RPMI7951 (cell line): ENCODE measurements at places on chromosomes 4 and X. TPM values are rescaled to one million over a fixed set of nuclear protein-coding genes. Genes with fewer than 3 reads are reported as not detected.

DNA sequence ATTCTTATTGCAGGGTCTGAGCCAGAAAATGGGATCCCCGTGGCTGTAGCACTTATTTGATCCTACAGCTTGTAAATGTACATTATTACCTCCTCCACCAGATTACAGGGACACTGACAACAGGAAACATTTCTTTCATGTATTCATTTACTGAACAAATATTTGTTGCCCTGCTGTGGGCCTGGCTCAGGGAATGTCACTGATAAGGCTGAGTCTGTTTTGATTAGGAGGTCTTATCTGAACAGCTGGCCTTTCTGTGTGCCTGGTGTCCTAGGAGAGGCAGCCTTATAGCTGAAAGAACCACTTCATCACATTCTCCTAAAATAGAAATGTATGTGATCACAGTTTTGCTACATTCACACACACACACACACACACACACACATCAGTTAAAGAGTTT is 45.5 kb upstream of the PROM1 start:
- no peak for DNase-seq

DNA sequence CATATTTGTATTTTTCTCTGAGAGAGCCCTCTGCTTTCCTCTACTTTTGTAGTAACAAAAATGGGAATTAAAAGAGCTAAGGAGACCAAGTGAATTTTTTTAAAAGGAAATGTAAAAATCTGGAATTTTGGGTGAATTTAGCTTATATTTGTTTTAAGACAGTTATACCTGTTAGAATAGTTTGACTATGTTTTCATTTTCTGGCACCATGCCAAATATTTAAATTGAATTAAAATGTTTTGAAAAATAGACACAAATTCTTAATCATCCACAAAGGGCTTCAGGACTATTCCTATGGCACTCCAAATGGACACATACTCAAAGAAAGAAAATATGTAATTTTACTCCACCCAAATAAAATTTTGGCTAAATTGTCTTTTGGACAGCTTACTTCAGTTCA is 209.6 kb downstream of the SH3BGRL start:
- no peak for DNase-seq

- no peak for DNase-seq
Observed at GRCh38 chr4:155837203-155837796, 28.8 kb downstream of the ASIC5 start.

DNA sequence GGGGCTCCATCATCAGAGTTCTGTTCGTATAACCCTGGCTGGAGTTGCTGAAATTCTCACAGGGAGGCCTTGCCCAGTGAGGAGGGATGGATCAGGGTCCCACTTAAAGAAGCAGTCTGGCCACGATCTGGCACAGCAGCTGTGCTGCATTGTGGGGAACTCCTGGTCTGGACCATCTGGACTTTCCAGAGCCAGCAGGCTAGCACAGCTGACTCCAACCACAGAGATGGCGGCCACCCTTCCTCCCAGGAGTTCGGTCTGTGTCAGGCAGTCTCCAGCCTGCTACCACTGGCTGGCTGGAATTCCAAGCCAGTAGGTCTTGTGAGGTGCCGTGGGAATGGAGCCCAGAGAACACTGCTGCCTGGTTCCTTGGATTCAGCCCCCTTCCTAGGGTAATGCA is 62.0 kb downstream of the SLAIN2 start:
- peak; percentile 3 for DNase-seq

The TEX13C gene
- total RNA-seq = under 0.01 TPM in 1 of 2 replicates, not detected in the other

DNA sequence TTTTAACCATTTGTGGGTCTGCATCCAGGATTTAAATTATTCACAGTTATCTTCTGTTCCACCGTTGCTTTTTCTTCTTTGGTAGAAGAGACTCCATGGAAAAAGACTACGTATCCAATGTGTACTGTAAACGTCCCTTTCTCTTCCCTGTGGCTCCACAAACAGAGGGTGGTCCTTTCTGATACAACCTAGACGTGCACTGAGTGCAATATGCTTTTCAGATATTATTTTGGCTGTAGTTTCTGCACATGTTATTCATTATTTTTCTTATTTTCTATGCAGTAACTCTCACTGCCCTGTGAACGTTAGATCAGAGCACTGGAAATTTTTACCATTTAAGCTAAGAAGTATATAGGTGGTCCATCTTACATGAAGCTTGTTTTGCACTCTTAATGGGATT is 72.7 kb downstream of the SHISA3 start:
- DNase-seq = no peak

DNA sequence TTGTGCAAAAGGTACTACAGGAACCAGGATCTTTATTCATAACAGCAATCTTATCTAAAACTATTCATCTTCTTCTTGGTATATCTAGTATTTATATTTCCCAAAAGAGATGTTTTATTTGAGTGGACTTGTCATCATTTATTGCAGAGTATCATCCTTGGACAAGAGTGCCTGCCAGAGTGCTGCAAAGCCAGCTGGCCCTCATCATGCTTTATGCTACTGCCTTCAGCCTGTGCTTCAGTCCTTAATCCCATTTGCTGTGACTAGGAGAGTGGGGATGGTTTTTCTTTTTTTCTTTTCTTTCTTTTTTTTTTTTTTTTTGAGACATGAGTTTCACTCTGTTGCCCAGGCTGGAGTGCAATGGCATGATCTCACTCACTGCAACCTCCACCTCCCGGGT is 33.5 kb upstream of the ELF2 start:
- no peak for DNase-seq

DNA sequence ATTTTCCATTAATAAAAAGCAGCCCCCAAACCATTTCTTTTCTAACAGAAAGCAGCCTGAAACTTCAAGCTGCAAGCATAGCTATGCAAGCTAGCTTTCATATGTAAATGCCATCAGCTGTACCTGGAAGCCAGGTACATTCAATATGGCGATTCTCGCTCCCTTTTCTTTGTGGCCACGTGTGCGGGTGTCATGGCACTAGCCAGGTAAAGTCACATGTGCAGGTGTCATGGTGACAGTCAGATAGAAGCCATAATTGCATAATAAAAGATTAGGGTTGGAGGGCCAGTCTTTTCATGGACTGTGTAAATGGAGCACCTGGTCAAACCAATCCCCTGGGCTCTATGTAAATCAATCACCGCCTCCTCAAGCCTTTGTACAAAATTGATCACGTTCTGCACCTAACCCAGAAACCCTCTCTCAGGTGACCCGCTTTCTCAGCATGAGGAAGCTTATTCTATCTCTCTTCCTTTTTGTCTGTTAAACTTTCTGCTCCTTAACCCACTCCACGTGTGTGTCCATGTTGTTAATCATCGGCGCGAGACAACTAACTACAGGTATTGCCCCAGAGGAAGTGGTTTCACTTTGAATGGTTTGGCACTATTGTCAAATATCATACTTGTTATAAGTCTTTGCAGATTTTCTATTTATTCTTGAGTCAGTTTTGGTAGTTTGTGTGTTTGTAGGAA is 18.0 kb upstream of the RHOXF2 start:
- no peak for DNase-seq

GRCh38 chr4:12203945-12204344 is 775.3 kb upstream of the HS3ST1 start:
- DNase-seq = no peak

The SRP72 gene
- 61.7 and 104 TPM in 2 replicates for total RNA-seq

- no peak for DNase-seq
Observed at GRCh38 chr4:174377613-174378012, 93.9 kb downstream of the CEP44 start.

- DNase-seq = no peak
Observed at GRCh38 chr4:175308236-175308635, 390.1 kb downstream of the ADAM29 start.

The KIAA1210 gene
- total RNA-seq = not detected in 2 replicates

DNA sequence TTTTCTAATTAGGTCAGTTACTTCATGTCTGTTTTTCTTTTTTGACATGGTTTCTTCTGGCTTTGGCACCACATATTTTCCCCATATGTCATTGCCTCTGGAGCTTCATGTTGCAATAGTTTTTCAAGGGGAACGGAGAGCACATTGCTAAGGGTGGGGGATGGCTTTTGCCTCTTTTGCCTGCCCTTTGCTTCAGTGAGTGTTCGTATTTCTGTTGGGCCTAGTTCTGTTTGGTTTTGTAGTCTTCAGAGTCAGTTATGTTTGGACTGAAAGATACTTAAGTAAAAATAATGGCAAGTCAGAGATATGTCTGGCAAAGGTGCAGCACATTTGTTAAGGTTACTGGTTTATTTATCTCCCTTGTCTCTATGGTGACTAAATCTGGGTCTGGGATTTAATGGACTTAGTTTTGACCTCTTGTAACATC is 29.1 kb downstream of the FHL1 start:
- peak; percentile 75 for DNase-seq

The RBM47 gene
- total RNA-seq = 7.0 and 8.5 TPM in 2 replicates

DNA sequence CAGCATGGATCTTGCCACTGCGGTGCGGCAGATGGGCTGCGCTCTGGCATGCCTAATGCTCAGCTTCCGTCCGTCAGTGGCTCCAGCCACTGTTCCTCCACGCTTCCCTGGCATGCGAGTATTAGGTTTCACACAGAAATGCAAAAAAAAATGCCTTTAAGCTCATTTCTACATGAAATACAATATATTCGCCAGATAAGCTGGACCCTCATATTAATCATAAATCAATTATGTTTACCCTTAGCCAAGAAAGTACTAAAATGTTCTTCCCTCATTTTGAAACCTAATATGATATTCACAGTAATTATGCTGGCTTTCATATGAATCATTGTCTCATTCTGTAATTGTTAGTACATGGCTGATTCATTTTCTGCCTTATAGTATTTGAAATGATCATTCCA is 115.5 kb upstream of the FAM241A start:
- DNase-seq = peak; percentile 18

- DNase-seq = no peak
Observed at GRCh38 chrX:101605146-101605545, 12.7 kb downstream of the ARMCX6 start.

DNA sequence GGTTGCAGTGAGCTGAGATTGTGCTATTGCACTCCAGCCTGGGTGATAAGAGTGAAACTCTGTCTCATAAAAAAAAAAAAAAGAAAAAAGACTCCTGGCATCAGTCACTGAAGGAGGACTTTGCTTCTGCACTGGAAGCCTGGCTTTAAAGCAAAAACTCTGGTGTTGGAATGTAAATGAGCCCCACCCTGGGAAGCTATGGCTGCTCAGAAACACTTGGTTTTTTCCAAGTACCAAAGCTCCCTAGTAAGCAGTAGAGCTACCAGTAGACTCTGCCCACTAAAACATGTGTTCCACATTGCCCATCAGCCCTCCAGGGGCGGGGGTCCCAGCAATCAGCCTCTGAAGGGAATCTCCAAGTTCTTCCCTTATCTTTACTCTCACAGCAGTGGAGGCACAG is 154.4 kb downstream of the SHROOM3 start:
- peak; percentile 57 for DNase-seq

DNA sequence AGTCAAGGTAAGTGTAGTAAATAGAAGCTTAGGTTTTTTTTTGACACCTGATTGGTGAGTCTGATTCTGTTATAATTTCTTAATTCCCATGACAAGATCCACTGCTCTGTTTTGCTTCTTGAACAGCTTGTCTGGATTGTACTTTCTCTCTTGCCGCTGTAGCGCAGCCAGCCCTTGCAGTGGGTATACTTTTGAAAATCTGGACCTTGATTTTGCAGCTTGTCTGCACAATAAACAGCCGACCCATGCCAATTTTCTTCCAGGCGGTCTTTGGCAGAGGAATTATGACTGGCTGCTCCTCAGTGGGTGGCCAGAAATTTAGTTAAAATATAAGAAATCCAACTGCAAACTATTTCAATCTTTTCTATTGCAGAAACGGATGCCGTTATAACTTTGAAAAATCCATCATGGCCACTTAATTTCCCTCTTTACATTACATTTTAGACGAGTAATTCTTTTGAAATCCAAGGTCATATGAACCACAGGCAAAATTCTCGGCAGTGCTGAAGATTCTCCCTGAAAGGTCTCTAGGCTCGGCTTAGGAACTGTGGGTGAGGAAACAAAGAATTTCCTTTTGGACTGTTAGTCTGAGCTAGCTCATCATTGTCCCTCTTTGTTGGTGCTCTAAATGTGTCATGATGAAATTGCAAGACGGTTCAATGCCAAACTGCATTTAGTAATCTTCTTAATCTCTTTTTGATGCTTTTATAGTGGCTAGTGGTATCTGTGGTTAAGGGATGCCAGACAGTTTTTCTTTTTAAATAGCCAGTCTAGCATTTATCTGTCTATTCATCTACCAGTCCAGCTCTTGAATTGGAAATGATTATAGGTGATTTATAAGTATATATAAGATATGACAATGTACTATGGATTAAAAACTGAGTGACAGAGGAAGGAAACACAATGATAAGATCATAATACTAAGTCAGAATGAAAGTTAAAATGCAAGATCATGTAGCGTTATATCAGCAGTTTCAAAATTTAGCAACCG is 31.5 kb upstream of the PTTG2 start:
- DNase-seq = peak; percentile 50

The ZNF81 gene
- total RNA-seq = 4.2 and 4.7 TPM in 2 replicates

- no peak for DNase-seq
Observed at GRCh38 chr4:19135895-19136633, 1114.5 kb upstream of the LCORL start.

The NAP1L2 gene
- 0.36 and 0.39 TPM in 2 replicates for total RNA-seq

The KIF4A gene
- total RNA-seq = 58.6 and 60.7 TPM in 2 replicates

- no peak for DNase-seq
Observed at GRCh38 chr4:17500574-17500973, 11.3 kb downstream of the QDPR start.

The C4orf46 gene
- total RNA-seq = 26.6 and 30.9 TPM in 2 replicates

DNA sequence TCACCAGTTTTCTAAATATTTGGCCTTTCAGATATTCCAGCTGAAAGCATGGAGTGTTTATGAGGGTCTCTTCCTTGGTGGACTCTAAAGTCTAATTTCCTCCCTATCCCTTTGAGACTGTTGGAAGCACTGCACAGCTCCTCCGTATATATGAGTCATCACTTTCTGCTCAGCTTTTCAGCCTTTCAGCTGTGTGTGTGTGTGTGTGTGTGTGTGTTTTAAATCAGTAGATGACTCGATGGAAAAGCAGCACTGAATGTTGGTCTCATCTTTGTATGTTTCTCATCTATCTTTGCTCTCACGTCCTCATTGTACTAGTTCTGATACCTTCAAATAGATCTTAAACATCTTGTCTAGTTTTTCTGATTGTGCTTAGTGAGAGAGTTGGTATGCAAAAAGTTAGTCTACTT is 81.6 kb downstream of the ZFX start:
- DNase-seq = peak; percentile 89

GRCh38 chr4:43014256-43014655 is 121.7 kb downstream of the GRXCR1 start:
- no peak for DNase-seq

DNA sequence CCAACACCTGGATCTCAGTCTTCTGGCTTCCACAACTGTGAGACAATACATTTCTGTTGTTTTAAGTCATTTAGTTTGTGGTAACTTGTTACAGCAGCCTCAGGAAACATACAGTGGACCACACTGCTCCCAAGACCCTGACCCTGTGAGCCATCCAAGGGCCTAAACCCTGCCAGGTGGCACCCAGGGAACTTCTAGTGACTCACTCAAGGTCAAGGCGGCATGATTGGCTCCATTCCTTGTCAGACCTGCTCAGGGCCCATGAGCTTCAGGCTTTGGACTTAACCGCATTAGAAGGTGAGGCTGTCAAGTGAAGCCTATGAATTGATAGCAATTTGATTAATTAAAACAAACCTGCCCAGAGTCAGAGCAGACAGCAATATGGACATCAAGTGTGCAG is 165.7 kb upstream of the MAMLD1 start:
- no peak for DNase-seq

The SPANXA1 gene
- total RNA-seq = 3.8 and 69.2 TPM in 2 replicates

- DNase-seq = peak; percentile 31
Observed at GRCh38 chrX:2767631-2768455, 16.0 kb downstream of the XG start.
